ENCODE measurements at places on chromosomes 5 and 9.

DNA sequence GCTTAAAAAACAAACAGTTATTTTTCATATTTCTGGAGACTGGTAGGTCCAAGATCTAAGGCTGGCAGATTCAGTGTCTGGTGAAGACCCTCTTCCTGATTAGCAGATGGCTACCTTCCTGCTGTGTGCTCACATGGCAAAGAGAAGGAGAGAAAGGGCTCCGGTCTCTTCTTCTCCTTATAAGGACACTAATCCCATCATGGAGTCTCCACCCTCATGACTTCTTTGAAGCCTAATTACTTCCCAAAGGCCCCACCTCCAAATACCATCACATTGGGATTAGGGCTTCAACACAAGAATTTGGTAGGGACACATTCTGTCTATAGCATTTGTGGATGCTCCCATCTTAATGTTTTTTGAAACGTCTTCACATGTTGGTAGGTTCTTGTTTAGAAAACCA lies 391.1 kb downstream of the TMEM161B start:
- DNase-seq: no peak

GRCh38 chr5:68242743-68243142 lies 27.2 kb downstream of the PIK3R1 start:
- no peak for DNase-seq

GRCh38 chr5:38944282-38944681 lies 98.5 kb downstream of the OSMR start:
- DNase-seq: no peak

GRCh38 chr5:101390151-101390908 lies 487.2 kb upstream of the ST8SIA4 start:
- DNase-seq: no peak

GRCh38 chr9:107481035-107481434 lies 8.5 kb downstream of the KLF4 start:
- no peak for DNase-seq

GRCh38 chr5:144292029-144292428 lies 121.4 kb downstream of the KCTD16 start:
- DNase-seq: no peak

GRCh38 chr5:157468293-157468965 lies 8.4 kb downstream of the NIPAL4 start:
- DNase-seq: no peak

DNA sequence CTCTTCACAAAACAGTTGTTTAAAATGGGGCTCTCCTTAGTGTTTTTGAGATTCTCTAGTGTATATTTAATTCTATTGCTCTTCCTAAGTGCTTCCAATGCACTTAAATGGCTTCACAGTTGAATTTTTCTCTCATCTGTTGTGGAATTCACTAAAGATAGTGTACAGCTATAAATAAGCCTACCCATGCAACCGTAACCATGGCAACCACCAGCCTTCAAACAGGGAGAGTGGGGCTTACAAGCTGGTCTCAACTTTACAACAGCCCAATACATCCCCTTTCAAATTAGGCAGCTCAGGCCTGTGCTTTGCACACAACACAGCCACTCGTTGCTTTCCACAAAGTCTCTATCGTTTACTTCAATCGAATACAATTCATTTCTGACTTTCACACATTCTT lies 144.0 kb upstream of the PLPPR1 start:
- DNase-seq: no peak

DNA sequence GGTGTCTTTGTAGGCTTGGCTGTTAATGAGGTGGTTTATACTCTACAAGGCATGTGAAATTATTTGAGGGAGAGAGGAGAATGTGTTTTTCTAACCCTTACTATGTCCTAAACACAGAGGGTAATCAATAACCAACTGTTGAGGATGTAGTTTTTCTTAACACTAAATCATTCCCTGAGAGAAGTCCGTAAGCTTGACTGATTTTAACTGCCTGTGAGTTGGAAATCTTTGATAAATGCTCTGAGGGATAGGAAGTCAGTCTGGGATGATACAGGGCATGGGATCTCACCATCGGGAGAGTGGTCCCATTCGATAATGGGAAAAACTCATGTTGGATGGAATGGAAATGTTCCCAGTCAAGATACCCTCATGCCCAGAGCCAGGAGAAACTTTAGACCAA lies 249.6 kb downstream of the PDZD2 start:
- DNase-seq: no peak

GRCh38 chr5:154211641-154212390 lies 21.3 kb downstream of the GALNT10 start:
- DNase-seq: no peak

- no peak for DNase-seq
These were observed 4.6 kb downstream of the SLC35A4 start for GRCh38 chr5:140569197-140569596.
